Spinal cord (tissue), 10 donors: ENCODE measurements at places on chromosomes 6 and 20. TPM values are rescaled to one million over a fixed set of nuclear protein-coding genes. Genes with fewer than 3 reads are reported as not detected.

GTSF1L gene
- total RNA-seq: 0.40 TPM

FAM209B gene
- not detected for total RNA-seq

HIVEP2 gene
- total RNA-seq: 53.8 TPM

TMEM74B gene
- 6.2 TPM for total RNA-seq

TAAR6 gene
- total RNA-seq: not detected

DSE gene
- total RNA-seq: 59.1 TPM

PI16 gene
- total RNA-seq: 29.9 TPM

TXLNB gene
- 3.1 TPM for total RNA-seq

BPIFB4 gene
- total RNA-seq: 0.44 TPM

L3MBTL1 gene
- 22.1 TPM for total RNA-seq

SIRPB1 gene
- total RNA-seq: not detected

PPP1R3D gene
- 12.2 TPM for total RNA-seq

BLOC1S5 gene
- 20.9 TPM for total RNA-seq

NRN1 gene
- 43.9 TPM for total RNA-seq

PXMP4 gene
- total RNA-seq: 13.5 TPM

DNA sequence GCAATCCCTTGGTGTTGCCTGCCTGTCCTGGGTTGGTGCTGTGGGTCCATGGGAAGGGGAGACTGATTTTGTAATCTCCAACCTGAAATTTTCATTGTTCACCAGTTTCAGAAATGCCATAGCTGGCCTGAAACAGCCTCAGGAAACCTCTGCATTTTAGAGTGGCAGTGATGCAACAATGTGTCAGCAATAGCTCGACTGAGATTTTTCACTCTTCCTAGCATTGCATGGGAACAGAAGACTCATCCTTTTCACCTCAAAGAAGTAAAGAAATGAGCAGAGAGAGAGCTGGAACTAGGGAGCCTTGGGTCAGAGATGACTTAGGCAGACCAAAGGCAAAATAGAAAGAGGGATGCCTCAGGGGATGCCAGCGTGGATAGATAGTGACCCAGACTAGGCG is 23.7 kb upstream of the TMEM14A start:
- no peak overlapping the region for H3K4me3 ChIP-seq
- H3K27me3 ChIP-seq: no peaks in the 10 kb centered on the region
- H3K36me3 ChIP-seq: no peaks in the 10 kb centered on the region
- no peaks in the 10 kb centered on the region for H3K4me1 ChIP-seq
- no peak for DNase-seq

GRCh38 chr6:156613996-156614395 is 163.2 kb upstream of the ARID1B start:
- no peaks in the 10 kb centered on the region for H3K36me3 ChIP-seq
- no peak overlapping the region for H3K27ac ChIP-seq
- no peak overlapping the region for H3K4me3 ChIP-seq
- H3K27me3 ChIP-seq: no peaks in the 10 kb centered on the region
- H3K4me1 ChIP-seq: peaks cover 5% of the 10 kb centered on the region
- no peak for DNase-seq

- no peaks in the 10 kb centered on the region for H3K27me3 ChIP-seq
- H3K4me1 ChIP-seq: no peaks in the 10 kb centered on the region
- no peak overlapping the region for H3K4me3 ChIP-seq
- no peaks in the 10 kb centered on the region for H3K36me3 ChIP-seq
These were observed 143.3 kb upstream of the PREP start for GRCh38 chr6:105545947-105546731.

DNA sequence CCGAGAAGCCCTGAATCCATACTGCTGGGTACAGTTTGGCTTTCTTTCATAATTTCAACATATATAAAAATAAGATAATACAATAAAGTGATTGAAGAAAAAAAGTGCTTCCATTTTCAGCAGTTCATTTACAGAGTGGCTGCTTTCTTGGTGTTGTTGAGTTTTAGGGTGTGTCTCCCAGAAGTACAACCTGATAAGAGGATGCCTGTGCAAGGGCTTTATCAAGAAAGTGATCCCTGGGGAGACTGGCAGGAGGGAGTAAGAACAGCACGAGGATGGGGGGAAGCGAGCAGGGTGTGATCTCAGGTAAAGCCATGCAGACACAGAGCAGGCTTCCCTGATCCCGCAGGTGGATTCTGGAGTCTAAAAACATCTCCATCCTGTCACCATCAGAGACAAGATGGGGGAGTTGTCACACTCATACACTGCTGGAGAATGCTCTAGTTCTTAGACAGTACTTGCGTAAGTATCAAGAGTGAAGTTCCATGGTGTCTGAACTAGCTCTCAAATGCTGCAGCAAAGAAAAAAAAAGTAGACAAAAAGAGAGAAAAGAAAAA is 395.9 kb downstream of the CDH26 start:
- H3K4me3 ChIP-seq: no peak overlapping the region
- H3K27ac ChIP-seq: no peak overlapping the region
- DNase-seq: no peak
- no peaks in the 10 kb centered on the region for H3K4me1 ChIP-seq

GRCh38 chr6:135310291-135310690 is 129.2 kb downstream of the MYB start:
- no peaks in the 10 kb centered on the region for H3K4me1 ChIP-seq
- no peaks in the 10 kb centered on the region for H3K36me3 ChIP-seq
- H3K27me3 ChIP-seq: no peaks in the 10 kb centered on the region
- H3K4me3 ChIP-seq: no peak overlapping the region

- no peaks in the 10 kb centered on the region for H3K36me3 ChIP-seq
- no peak overlapping the region for H3K27ac ChIP-seq
- no peak for DNase-seq
- no peaks in the 10 kb centered on the region for H3K27me3 ChIP-seq
- H3K4me3 ChIP-seq: no peak overlapping the region
- H3K4me1 ChIP-seq: no peaks in the 10 kb centered on the region
These were observed 110.1 kb downstream of the PLG start for GRCh38 chr6:160812097-160812496.

DNA sequence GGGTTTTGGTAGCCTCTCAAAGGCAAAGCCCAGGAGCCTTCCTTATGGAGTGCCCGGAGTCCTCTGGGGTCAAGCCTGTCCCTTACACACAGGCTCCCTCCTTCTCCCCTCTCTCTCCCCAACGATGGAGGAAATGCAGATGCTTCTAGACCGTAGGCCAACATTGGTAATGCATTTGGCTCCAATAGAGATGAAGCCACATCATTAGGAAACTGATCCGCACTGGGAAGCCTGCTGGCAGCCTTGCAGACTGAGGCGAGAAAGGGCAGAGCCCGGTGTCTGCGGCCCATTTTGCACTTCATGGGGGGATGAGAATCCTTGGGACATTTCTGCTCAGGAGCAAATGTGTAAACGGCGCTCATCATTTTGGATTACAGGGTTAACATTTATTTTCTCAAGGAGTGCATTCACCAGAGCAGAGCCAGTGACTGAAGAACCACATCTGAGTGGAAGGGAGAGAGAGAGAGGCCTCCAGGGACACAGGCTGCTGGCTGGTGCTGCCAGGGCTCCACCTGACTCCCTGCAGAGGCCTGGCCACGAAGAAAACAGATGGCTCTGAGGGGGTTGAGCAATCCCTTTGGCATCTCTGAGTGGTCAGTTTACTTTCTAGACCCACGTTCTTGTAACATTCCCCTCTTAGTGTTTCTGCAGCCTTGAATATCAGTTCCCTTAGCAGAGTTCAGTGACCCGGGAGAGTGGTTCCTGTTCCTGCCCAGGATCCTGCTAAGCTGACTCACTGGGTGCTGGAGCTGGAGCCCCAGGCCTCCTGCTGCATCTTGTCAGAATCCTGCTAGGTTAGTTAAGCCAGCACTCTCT is 4.4 kb upstream of the CST3 start:
- H3K36me3 ChIP-seq: no peaks in the 10 kb centered on the region
- no peak overlapping the region for H3K27ac ChIP-seq
- no peaks in the 10 kb centered on the region for H3K27me3 ChIP-seq
- H3K4me1 ChIP-seq: peaks cover 9% of the 10 kb centered on the region

DNA sequence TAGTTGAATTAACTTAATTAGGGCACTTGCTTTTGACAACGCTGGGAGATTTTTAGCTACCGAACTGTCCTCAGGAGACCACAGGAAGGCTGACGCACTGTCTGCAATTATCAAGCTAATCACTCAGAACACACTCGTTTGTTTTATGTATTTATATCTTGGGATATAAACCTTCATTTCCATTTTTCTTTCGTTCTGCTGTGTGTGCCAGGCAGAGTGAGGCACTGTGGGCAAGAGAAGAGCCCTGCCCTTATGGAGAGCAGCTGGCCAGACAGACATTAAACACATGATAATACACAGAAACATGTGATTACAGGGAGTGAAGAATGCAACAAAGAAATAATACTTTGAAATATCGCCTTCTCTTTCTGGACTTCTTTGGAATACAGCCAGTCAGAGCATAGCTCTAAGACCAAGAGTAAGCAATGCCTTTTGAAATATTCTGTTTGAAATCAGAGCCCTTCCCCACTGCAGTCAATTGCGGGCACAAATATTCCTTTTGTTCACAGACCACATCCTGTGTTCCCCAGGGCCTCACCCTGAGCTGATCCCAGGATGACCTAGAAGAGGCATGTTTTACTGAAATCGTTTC is 96.8 kb downstream of the ANKRD60 start:
- H3K36me3 ChIP-seq: no peaks in the 10 kb centered on the region
- H3K27me3 ChIP-seq: peaks cover 7% of the 10 kb centered on the region
- H3K4me3 ChIP-seq: no peak overlapping the region
- peak overlapping the region; percentile 77 for H3K27ac ChIP-seq
- no peak for DNase-seq

GRCh38 chr6:147081076-147081609 is 123.1 kb upstream of the STXBP5 start:
- no peaks in the 10 kb centered on the region for H3K4me1 ChIP-seq
- no peak for DNase-seq
- no peaks in the 10 kb centered on the region for H3K27me3 ChIP-seq
- no peak overlapping the region for H3K4me3 ChIP-seq
- no peaks in the 10 kb centered on the region for H3K36me3 ChIP-seq
- no peak overlapping the region for H3K27ac ChIP-seq

GRCh38 chr6:77633993-77634715 is 18.7 kb upstream of the MEI4 start:
- no peak overlapping the region for H3K27ac ChIP-seq
- H3K36me3 ChIP-seq: no peaks in the 10 kb centered on the region
- no peak for DNase-seq
- H3K4me3 ChIP-seq: no peak overlapping the region
- no peaks in the 10 kb centered on the region for H3K27me3 ChIP-seq

DNA sequence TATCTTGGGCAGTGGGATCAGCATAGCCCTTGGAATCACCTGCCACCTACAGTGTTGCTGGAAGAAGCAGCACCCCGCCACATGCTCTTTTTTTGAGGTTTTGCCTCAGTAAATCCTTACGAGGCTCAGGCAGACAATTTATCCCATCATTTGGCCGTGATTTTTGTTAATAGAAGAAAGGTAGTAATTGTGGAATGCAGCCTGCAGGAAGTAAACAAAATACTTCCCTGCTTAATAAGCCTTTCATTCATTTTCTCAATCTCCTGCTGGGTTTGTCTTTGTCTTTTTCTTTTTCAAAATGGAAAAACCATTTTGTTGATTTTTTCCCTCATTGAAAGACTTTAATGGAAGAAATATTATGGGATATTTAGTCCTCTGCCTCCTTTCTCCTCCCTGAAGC is 93.7 kb upstream of the CD83 start:
- no peak overlapping the region for H3K4me3 ChIP-seq
- H3K36me3 ChIP-seq: no peaks in the 10 kb centered on the region
- H3K4me1 ChIP-seq: peaks cover 23% of the 10 kb centered on the region
- no peak for DNase-seq
- no peaks in the 10 kb centered on the region for H3K27me3 ChIP-seq
- no peak overlapping the region for H3K27ac ChIP-seq

GRCh38 chr6:45843848-45844521 is 171.7 kb downstream of the CLIC5 start:
- no peaks in the 10 kb centered on the region for H3K4me1 ChIP-seq
- H3K27ac ChIP-seq: no peak overlapping the region
- no peaks in the 10 kb centered on the region for H3K27me3 ChIP-seq
- no peak overlapping the region for H3K4me3 ChIP-seq
- no peaks in the 10 kb centered on the region for H3K36me3 ChIP-seq

DNA sequence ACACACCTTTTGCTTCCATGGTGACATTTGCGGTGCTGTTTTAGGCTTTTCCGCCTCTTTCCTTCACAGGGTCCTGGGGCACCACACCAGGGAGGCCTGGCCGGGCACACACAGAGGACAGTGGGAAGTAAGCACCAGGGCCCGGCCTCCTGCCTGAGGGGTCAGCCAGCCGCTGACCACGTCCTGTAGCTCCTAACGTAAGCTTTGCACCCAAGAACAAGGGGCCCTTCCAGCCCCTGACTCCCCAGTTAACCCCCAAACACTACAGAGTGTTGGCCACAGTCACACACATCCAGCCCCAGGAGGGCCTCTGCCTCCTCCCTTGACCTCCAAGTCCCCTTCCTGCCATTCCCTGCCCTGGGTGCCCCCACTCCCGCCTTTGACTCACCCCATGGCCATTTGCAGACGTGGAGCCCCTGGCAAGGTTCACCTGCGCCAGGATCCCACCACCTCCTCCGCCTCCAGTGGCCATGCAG is 54.7 kb downstream of the YTHDF1 start:
- H3K27ac ChIP-seq: no peak overlapping the region
- no peak for DNase-seq
- peaks cover 34% of the 10 kb centered on the region for H3K4me1 ChIP-seq
- H3K27me3 ChIP-seq: no peaks in the 10 kb centered on the region

DNA sequence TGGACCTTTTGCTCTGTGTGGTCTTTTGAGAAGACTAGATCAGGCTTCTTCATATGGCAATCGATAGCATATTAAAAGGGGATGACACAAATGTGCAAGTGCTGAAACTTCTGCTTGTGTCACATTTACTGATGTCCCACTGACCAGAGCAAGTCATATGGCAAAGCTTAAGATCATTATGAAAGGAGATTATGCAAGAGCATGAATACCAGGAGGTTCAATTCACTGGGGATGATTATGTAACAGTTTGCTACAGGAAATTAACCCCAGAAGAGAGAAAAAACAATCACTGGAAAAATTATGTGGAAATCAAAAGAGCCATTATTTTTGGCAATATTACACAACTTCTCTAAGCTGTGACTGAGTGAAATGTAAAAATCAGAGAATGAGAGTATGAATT is 13.7 kb upstream of the PRDM13 start:
- H3K27ac ChIP-seq: no peak overlapping the region
- no peak overlapping the region for H3K4me3 ChIP-seq
- no peak for DNase-seq
- peaks cover 94% of the 10 kb centered on the region for H3K27me3 ChIP-seq

DNA sequence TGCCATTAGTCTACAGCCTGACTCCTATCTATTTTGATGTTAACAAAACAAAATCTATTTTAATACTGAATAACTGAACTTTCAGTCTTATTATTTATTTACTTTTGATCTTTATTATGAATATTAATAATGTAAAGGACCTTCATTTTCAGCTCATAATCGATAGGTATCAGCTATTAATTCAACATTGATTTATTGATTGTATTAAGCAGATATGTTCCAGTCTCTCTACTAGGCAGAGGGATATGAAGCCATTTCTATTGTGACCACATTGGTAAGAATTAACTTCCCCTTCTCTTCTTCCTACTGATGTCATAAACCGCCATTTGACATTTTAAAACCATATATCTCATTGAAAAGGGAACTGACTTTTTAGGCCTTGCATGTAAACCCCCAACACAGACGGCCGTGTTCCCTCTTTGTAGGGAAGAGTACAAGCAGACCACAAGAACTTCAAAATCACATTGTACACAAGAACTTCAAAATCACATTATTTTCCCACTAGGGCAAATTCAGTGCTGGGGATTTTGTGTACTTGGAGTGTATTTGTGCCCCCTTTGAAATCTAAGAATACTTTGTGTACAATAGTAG is 69.5 kb upstream of the FABP7 start:
- H3K27me3 ChIP-seq: no peaks in the 10 kb centered on the region
- no peaks in the 10 kb centered on the region for H3K36me3 ChIP-seq
- H3K4me1 ChIP-seq: no peaks in the 10 kb centered on the region
- H3K27ac ChIP-seq: no peak overlapping the region
- no peak for DNase-seq

GRCh38 chr6:95848717-95849116 is 167.1 kb upstream of the FUT9 start:
- no peak overlapping the region for H3K4me3 ChIP-seq
- no peak overlapping the region for H3K27ac ChIP-seq
- H3K27me3 ChIP-seq: no peaks in the 10 kb centered on the region
- H3K4me1 ChIP-seq: no peaks in the 10 kb centered on the region
